ENCODE measurements at places on chromosomes 6 and 20.

DNA sequence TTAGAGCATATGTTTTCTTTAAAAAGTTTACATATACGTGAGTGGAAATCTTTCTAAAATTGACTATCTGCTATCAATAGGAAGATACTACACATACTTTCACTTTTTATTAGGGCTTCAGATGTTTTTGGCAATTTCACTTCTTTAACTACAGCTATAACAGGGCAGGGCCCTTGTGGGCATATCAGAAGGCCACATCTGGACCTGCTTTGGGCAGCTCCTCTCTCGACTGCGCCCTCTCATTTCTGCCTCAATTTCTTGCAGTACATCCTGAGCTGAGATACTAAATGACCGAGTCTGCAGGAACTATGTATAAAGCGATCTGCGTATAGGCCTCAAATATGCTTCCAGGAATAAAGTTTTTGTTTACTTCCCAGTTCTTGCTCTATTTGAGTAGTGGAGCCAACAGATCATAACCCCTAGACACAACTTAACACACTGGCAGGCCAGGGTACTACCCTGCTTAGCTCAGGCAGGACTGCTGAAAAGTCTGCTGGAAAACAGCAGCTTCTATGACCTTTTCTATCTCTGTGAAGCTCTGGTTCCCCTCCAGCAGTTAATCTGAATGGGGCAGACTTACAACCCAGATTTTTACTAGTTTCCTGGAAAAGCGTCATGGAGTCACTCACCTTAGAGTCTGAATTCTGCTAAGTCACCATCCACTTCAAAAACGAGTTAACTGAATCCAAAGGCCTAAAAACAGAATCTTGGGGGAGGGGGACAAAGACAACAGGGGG is 12.7 kb downstream of the GCLC start:
- H3K27ac ChIP-seq, result no peak overlapping the region
- no peaks in the 10 kb centered on the region for H3K36me3 ChIP-seq
- no peak for DNase-seq
- H3K27me3 ChIP-seq, result no peaks in the 10 kb centered on the region

GRCh38 chr6:20202324-20202658 is 10.0 kb downstream of the MBOAT1 start:
- H3K36me3 ChIP-seq, result no peaks in the 10 kb centered on the region
- peaks cover 38% of the 10 kb centered on the region for H3K4me1 ChIP-seq
- DNase-seq, result no peak
- H3K27ac ChIP-seq, result no peak overlapping the region
- no peak overlapping the region for H3K4me3 ChIP-seq

GRCh38 chr6:161434921-161435747 is 161.3 kb upstream of the AGPAT4 start:
- DNase-seq, result no peak
- H3K36me3 ChIP-seq, result no peaks in the 10 kb centered on the region
- no peak overlapping the region for H3K4me3 ChIP-seq
- no peak overlapping the region for H3K27ac ChIP-seq
- H3K27me3 ChIP-seq, result no peaks in the 10 kb centered on the region
- H3K4me1 ChIP-seq, result no peaks in the 10 kb centered on the region

- no peak overlapping the region for H3K27ac ChIP-seq
- no peak overlapping the region for H3K4me3 ChIP-seq
- peaks cover 14% of the 10 kb centered on the region for H3K27me3 ChIP-seq
- H3K36me3 ChIP-seq, result peaks cover 5% of the 10 kb centered on the region
- H3K4me1 ChIP-seq, result no peaks in the 10 kb centered on the region
Measured at GRCh38 chr6:106704327-106704726, 74.9 kb downstream of the QRSL1 start.

DNA sequence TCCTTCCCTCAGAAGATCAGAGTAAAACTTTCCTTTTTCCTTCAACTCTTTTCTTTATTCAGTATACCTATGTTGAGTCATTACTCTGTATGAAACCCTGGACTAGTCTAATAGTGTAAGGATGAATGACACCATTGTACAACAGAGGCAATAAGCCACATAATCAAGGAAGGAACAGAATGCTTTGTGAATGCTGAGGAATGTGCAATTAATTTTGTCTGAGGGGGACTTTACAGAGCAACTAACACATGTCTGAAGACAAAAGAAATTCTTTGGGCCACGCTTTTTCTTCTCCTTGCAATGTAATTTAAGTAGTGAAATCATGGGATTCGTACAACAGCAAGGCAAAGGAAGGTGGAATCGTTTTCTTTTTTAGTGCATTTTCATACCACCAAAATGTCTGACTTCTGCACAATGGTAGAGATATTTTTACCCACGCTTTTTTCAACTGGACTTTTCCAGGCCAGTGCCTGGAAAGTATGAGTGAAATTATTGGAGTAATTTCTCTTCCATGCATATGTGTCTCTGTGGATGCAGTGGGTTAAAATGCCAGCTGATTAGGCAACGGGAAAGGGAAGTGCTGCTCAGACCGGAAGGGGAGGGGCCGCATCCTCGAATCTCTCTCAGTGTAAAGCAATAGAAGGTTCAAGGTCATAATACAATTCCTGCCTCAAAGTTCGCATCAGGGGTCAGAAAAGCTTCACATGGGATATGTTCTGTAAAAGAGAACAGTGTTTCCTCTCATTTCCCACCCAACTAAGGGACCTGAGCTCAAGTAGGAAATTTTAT is 89.9 kb upstream of the MTHFD1L start:
- DNase-seq, result no peak
- H3K27ac ChIP-seq, result no peak overlapping the region
- no peaks in the 10 kb centered on the region for H3K27me3 ChIP-seq
- peaks cover 2% of the 10 kb centered on the region for H3K36me3 ChIP-seq
- peaks cover 6% of the 10 kb centered on the region for H3K4me1 ChIP-seq

GRCh38 chr20:44173116-44173515 is 13.9 kb downstream of the JPH2 start:
- DNase-seq, result no peak
- no peak overlapping the region for H3K4me3 ChIP-seq
- H3K27me3 ChIP-seq, result peaks cover 54% of the 10 kb centered on the region
- H3K27ac ChIP-seq, result no peak overlapping the region

DNA sequence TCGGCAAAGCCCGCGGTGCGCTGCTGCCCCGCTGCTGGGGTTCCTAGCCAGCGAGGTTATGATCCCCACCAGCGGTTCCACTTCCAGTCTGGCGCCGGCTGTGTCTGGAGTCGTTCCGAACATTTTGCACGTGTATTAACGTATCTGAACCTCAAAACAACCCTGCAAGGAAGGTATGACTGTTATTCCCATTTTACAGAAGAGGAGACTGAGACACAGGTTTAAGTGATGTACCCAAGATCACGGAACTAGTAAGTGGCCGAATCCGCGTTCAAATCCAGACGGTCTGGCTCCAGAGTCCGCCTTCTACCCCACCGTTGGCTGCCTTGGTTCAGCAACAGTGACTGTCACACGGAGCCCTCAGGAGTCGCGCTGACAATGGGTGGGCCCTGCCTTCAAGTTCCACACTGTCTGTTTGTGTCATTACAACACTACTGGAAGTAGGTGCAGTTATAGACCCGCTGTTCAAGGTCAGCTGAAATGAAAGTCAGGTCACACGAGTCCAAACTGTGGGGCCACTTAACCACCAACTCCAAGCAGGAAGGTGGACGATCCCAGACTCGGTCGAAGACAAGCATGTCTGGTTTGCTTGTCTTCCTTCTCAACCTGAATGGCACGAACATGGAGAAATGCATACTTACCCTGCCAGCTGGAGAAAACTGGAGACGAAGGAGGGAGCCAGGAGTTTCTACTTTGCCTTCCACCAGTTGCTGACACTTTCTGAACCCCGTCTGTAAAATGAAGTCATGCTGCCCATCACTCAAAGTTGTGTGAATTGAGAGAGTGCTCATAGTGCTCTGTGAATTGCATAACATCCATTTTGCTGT is 803 bp upstream of the SRXN1 start:
- DNase-seq, result no peak
- H3K4me1 ChIP-seq, result peaks cover 7% of the 10 kb centered on the region
- no peaks in the 10 kb centered on the region for H3K36me3 ChIP-seq

DNA sequence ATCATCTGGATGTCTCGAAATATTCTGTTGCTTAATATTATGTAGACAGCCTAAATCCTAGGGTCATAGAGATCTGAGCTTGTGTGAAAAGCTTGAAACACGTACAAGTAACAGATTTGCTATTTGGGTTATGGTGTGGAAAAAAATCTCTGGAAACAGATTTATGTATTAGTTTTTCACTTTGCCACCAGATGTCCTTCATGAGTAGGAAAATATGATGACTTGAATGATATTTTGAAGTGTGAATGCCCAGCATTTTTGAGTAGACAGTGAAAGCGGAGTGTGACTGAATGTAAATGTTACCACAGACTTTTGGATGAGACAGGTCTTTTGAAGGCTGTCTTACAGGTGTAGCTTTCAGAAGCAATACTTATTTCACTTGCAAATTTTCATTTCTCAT is 4.2 kb upstream of the BMP6 start:
- H3K4me1 ChIP-seq, result peaks cover 7% of the 10 kb centered on the region
- no peaks in the 10 kb centered on the region for H3K36me3 ChIP-seq
- H3K4me3 ChIP-seq, result no peak overlapping the region
- no peak overlapping the region for H3K27ac ChIP-seq
- DNase-seq, result no peak

- peak overlapping the region; percentile 0 for H3K4me3 ChIP-seq
- no peak for DNase-seq
- peaks cover 6% of the 10 kb centered on the region for H3K4me1 ChIP-seq
- no peaks in the 10 kb centered on the region for H3K36me3 ChIP-seq
Measured at GRCh38 chr6:139640448-139640847, 266.0 kb upstream of the CITED2 start.

GRCh38 chr6:43953256-43953655 is 174.0 kb downstream of the MRPL14 start:
- no peaks in the 10 kb centered on the region for H3K4me1 ChIP-seq
- H3K4me3 ChIP-seq, result no peak overlapping the region
- H3K36me3 ChIP-seq, result no peaks in the 10 kb centered on the region
- no peak overlapping the region for H3K27ac ChIP-seq
- DNase-seq, result no peak

- H3K4me1 ChIP-seq, result peaks cover 4% of the 10 kb centered on the region
- H3K27ac ChIP-seq, result peak overlapping the region; percentile 65
- H3K36me3 ChIP-seq, result no peaks in the 10 kb centered on the region
- peak; percentile 27 for DNase-seq
- no peak overlapping the region for H3K4me3 ChIP-seq
Measured at GRCh38 chr20:50868509-50869495, 62.4 kb downstream of the ADNP start.

- no peaks in the 10 kb centered on the region for H3K36me3 ChIP-seq
- H3K4me1 ChIP-seq, result peaks cover 46% of the 10 kb centered on the region
- H3K27me3 ChIP-seq, result no peaks in the 10 kb centered on the region
- peak overlapping the region; percentile 98 for H3K4me3 ChIP-seq
- DNase-seq, result peak; percentile 13
Measured at GRCh38 chr6:34696189-34696738, 303 bp downstream of the ILRUN start.

GRCh38 chr6:118029967-118030366 is 122.9 kb downstream of the SLC35F1 start:
- peaks cover 9% of the 10 kb centered on the region for H3K27me3 ChIP-seq
- H3K4me3 ChIP-seq, result no peak overlapping the region
- DNase-seq, result no peak
- no peaks in the 10 kb centered on the region for H3K4me1 ChIP-seq
- H3K36me3 ChIP-seq, result no peaks in the 10 kb centered on the region

- no peak for DNase-seq
- no peaks in the 10 kb centered on the region for H3K36me3 ChIP-seq
- no peak overlapping the region for H3K4me3 ChIP-seq
- peaks cover 3% of the 10 kb centered on the region for H3K4me1 ChIP-seq
Measured at GRCh38 chr6:43996618-43997344, 130.5 kb downstream of the MRPL14 start.

GRCh38 chr6:75205776-75206575 is at the start of gene COL12A1:
COL12A1 (minus strand) TSS chr6:75206053; CDS start chr6:75202792, 3,261 bp downstream.
- H3K4me3 ChIP-seq, result peak within 1 kb of the TSS; percentile 84
- peaks cover 80% of the 10 kb centered on the region for H3K27me3 ChIP-seq
- H3K27ac ChIP-seq, result no peak within 1 kb of the TSS
- no peaks in the 10 kb centered on the region for H3K36me3 ChIP-seq

GRCh38 chr6:44496665-44497369 is 109.3 kb downstream of the CDC5L start:
- no peaks in the 10 kb centered on the region for H3K4me1 ChIP-seq
- DNase-seq, result no peak
- peaks cover 6% of the 10 kb centered on the region for H3K27me3 ChIP-seq
- no peak overlapping the region for H3K27ac ChIP-seq
- H3K36me3 ChIP-seq, result no peaks in the 10 kb centered on the region

DNA sequence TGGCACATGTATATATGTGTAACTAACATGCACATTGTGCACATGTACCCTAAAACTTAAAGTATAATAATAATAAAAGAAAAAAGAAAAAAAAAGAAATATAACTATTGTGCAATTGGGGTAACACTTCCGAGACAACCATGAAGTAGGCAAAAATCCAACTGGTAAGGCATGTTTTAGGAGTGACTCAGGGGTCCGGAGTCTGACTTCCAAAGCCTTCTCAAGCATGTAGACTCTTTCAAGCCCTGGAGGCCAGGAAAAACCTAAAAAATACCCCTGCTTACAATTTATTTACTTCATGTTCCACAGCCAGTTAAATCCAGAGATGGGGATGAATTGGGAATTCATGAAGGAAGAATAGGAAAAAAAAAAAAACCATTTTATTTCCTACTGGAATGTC is 161.3 kb upstream of the PHACTR1 start:
- DNase-seq, result no peak
- H3K4me1 ChIP-seq, result no peaks in the 10 kb centered on the region
- H3K27ac ChIP-seq, result no peak overlapping the region
- no peaks in the 10 kb centered on the region for H3K36me3 ChIP-seq

GRCh38 chr6:26500102-26500501 is at the start of gene BTN1A1:
BTN1A1 (plus strand) TSS chr6:26500303; CDS start chr6:26501287, 984 bp downstream.
- peaks cover 22% of the 10 kb centered on the region for H3K27me3 ChIP-seq
- H3K36me3 ChIP-seq, result no peaks in the 10 kb centered on the region
- peaks cover 19% of the 10 kb centered on the region for H3K4me1 ChIP-seq
- peak within 1 kb of the TSS; percentile 81 for H3K4me3 ChIP-seq
- DNase-seq, result no peak

GRCh38 chr6:15524861-15525401 is 137.9 kb downstream of the DTNBP1 start:
- H3K27ac ChIP-seq, result peak overlapping the region; percentile 53
- H3K27me3 ChIP-seq, result no peaks in the 10 kb centered on the region
- peaks cover 61% of the 10 kb centered on the region for H3K36me3 ChIP-seq
- no peak for DNase-seq
- peaks cover 16% of the 10 kb centered on the region for H3K4me1 ChIP-seq

DNA sequence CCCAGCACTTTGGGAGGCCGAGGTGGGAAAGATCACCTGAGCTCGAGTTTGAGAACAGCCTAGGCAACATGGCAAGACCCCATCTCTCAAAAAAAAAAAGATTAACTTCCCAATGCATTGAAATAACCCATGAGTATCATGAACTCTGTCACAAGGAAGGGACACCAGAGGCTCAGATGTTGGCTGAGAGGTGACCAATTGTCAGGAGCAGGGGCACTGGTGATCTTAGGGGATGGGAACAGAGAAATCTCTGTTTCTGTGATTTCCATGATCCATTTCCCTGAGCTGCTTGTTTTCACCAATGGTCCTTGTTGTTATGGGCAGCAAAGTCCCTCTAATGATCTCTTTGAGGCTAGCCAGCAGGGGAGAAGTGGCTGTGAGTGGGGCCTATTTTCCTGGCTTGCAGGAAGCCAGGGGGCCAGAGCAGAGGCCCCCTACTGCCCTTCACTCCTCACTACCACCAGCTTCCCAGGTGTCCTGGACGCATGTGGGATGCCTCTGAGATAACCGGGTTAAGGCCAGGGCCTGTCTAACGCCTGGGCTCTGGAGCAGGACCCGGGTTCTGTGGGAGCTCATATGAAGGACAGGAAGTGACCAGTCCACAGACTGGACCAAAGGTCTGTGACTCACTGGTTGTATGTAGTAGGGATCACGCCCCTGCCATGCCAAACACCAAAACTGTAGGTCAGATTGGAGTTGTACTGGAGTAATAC is 54.4 kb downstream of the PCNA start:
- H3K27ac ChIP-seq, result no peak overlapping the region
- no peaks in the 10 kb centered on the region for H3K4me1 ChIP-seq
- H3K27me3 ChIP-seq, result no peaks in the 10 kb centered on the region
- no peak overlapping the region for H3K4me3 ChIP-seq
- H3K36me3 ChIP-seq, result peaks cover 2% of the 10 kb centered on the region
